ENCODE measurements at places on chromosomes 13 and 19. TPM values are rescaled to one million over a fixed set of nuclear protein-coding genes. Genes with fewer than 3 reads are reported as not detected.

Gene INSL3
- polyA plus RNA-seq: 0.49 TPM

Gene ANGPTL8
- not detected for polyA plus RNA-seq

Gene ZNF534
- polyA plus RNA-seq: not detected

Gene GFY
- polyA plus RNA-seq: not detected

Gene NCAN
- not detected for polyA plus RNA-seq

Gene BCAM
- polyA plus RNA-seq: not detected

Gene LRRC8E
- not detected for polyA plus RNA-seq

Gene RNF113B
- not detected for polyA plus RNA-seq

Gene MYO1F
- 24.4 TPM for polyA plus RNA-seq

Gene CEACAM7
- polyA plus RNA-seq: not detected

Gene FOXA3
- not detected for polyA plus RNA-seq

Gene ZNF45
- 20.3 TPM for polyA plus RNA-seq

Gene C2CD4C
- polyA plus RNA-seq: not detected

Gene KLK15
- not detected for polyA plus RNA-seq

Gene PPFIA3
- not detected for polyA plus RNA-seq

Gene VSTM2B
- not detected for polyA plus RNA-seq
